ENCODE measurements at places on chromosomes 11 and 22.

DNA sequence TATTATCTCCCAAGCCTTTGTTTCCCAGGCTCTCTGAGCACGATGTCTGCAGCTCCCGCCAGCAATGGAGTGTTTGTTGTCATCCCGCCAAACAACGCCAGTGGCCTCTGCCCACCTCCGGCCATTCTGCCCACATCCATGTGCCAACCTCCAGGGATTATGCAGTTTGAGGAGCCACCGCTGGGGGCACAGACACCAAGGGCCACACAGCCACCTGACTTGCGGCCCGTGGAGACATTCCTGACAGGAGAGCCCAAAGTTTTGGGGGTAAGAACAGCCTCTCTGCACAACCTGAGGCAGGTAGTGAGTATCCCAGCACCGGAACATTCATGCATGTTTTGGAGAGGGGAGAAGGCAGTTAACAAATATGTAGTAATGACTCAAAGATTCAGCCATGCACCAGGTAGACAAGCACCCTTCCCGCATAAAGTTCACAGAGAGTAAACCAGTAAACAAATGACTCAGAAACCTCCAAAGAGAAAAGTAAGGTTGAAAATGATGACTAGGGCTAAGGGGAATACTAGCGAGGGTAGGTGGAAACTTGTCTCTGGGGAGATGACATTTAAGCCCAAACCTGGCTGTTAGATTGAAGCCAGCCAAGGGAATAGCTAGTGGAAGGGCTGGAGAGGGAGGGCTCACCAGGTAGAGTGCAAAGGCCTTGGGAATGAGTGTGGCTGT is 7.2 kb downstream of the MS4A15 start:
- DNase-seq, result no peak

DNA sequence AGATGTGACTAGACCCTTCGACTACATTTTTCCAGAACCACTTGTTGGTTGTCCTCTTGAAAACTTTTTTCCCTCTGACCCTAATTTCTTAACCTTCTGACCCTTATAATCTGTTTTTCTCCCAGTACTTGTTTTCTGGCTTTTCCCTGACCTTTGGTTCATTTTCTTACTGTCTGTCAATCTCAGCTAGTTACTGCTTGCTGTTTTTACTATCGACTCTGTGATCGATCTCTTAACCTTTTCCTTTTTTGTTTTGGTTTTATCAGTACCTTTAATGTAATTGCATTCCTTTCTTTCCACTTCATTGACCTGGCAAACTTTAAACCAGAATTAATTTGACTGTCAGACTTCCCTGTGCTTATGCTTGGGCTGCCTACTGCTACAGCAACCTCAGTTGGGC is 92.8 kb downstream of the DDX10 start:
- DNase-seq, result no peak

- no peak for DNase-seq
These were observed 1.9 kb upstream of the DEPDC7 start for GRCh38 chr11:33013755-33014154.

DNA sequence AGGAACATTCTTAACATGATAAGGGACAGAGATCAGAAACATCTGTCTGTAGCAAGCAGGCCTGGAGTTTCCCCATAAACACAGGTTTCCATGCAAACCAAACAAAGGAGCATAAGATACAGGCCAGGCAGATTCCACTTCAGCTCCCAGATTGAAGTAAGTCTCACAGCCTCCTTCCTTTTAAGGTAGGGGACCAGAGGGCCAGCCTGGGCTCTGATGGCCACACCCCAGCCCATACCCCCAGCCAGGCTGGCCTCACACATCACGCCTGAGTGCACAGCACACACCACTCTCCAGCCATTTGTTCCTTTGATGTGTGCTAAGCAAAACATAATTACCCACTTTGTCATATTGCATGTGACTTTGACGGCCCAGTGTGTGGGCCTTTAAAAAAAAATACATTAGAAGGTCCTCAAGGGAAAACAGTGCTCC is 518.7 kb downstream of the NTM start:
- DNase-seq, result no peak

DNA sequence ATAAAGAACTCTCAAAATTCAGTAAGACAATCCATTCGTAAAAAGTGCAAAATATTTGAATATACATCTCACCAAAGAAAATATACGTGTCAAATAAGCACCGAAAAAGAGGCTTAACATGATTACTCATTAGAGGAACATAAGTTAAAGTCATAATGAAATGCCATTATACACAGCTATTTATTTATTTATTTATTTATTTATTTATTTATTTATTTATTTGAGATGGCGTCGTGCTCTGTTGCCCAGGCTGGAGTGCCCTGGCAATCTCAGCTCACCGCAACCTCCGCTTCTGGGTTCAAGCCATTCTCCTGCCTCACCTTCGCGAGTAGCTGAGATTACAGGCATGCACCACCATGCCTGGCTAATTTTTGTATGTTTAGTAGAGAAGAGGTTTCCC is 203.6 kb upstream of the UBASH3B start:
- no peak for DNase-seq

GRCh38 chr22:17443405-17444203 is 74.3 kb downstream of the CECR2 start:
- no peak for DNase-seq

- DNase-seq, result no peak
These were observed 1.5 kb downstream of the MAPK8IP1 start for GRCh38 chr11:45886816-45887520.

DNA sequence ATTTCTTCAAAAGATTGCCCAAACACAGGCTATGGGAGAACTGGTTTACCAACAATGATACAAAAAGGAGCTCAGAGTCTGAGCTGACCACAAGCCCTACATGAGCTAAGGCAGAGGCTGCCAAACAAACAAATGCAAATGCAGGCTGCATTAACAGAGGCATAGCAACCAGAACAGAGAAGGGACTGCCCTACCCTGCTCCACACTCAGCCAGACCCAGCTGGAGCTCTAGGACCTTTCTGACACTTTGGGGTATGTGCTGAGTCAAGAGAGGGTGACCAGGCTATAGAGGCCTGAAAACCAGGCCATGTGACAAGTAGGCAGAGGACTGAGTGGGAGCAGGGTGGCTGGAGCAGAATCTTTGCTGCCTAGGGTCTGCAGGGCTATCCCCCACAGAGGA is 17.8 kb upstream of the P2RY2 start:
- DNase-seq, result no peak

DNA sequence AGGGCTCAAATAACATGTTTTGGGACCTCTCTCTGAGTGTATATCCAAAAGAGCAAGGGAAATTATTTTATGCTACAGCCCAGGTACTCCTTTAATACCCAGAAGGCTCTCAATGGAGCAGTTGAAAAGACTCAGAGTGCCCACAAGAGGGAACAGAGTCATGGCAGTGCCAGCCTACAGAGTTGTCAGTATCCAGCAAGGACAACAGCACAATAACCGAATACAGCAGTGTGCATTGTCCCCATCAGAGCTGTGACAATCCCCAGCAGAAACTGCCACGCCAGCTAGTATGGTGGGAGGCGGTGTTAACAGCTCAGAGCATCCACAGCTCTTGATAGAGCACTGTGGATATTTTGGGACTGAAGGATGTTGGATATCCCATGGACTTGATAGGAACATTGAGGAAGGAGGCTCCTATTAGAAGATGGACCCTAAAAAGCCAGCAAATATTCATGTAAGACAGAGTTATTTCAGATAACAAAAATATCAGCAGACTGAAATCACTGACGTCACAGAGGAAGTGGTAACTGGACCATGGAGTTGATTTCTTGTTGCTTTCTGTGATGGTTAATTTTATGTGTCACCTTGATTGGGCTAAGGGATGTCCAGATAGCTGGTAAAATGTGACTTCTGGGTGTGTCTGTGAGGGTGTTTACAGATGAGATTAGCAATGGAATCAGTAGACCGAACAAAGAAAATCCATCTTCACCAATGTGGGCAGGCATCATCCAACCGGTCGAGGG is 17.7 kb upstream of the PAFAH1B2 start:
- no peak for DNase-seq

GRCh38 chr22:44180706-44181032 is at the start of gene PARVG:
PARVG (plus strand) TSS chr22:44180925; CDS start chr22:44183330, 2,405 bp downstream.
- peak; percentile 61 for DNase-seq

GRCh38 chr22:25083807-25084200 is 115.9 kb upstream of the CRYBB3 start:
- no peak for DNase-seq

GRCh38 chr11:117806846-117807245 is 9.8 kb upstream of the DSCAML1 start:
- DNase-seq, result no peak

GRCh38 chr11:76276046-76276780 is 69.9 kb upstream of the WNT11 start:
- DNase-seq, result no peak

DNA sequence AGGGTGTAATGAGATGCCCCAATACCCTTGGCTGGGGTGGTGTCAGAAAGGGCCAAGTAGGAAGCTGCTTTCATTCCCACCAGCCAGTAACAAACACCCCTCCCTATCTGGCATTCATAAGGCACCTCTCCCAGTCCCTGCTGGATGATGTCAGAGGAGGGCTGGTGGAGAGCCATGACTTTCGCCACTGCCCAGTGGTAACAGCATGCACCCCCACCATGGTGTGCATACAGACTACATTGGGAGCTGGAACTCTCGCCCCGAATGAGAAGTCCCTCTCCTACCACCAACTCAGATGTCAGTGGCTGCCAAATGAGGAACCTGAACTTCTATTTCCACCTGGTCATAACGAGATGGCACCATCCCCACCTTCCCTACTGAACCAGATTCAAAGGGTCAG is 73.3 kb downstream of the SGSM3 start:
- no peak for DNase-seq

DNA sequence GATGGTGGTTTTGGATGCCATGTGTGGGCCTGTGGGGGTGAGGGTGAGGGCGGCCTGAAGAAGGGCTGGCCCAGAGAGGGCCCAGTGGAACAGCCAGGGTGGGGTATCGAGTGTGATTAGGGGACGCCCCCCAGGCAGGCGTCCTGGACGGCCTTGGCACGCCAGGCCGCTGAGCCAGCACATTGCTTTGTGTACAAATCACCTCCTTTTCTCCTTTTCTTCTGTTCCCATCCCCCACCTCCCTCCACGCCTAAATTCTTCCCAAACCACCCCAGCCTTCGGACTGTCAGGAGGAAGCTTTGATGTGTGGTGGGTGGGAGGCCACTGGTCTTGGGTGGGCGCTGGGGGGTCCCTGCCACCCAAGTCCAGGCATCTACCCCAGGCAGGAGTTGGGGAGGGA is 7.8 kb upstream of the CD248 start:
- DNase-seq, result no peak

GRCh38 chr11:99531468-99531867 is 510.7 kb downstream of the CNTN5 start:
- DNase-seq, result no peak

DNA sequence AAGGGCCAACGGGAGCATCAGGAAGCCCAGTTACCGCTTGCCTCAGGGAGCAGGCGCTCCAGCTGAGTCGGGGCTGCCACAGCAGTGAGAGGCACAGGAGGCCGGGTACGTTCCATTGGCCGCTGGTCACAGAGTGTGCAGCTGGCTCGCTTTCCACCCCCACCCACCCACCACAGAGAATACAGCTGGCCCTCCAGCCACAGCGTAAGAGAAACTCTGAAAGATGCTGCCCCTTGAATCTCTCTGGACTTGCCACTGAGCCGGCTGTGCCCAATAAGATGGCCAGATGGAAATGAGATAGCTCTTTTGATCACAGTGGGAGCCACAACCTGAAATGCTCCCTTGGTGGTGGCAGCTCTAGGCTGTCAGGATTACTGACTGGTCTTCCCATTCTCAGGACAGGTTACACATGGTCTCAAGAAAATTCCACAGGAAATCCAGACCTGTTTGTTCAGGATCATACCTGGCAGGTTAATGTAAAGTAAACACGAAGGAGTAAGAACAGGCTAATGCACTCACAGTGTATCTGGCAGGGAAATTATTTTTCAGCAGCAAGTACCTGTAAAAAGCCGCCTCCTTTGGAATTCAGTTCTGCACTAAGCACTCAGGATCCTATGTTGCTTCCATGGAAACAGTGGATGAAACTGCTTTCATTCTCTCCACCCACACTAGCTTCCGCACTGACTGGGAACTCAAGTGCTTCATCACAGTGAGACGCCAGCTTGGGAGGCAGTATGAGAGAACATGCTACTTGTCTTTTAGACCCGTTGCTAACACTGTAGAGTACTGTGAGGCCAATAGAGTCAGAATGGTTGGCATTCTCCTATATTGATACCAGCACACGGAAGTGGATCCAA is 16.5 kb downstream of the SIAE start:
- no peak for DNase-seq

DNA sequence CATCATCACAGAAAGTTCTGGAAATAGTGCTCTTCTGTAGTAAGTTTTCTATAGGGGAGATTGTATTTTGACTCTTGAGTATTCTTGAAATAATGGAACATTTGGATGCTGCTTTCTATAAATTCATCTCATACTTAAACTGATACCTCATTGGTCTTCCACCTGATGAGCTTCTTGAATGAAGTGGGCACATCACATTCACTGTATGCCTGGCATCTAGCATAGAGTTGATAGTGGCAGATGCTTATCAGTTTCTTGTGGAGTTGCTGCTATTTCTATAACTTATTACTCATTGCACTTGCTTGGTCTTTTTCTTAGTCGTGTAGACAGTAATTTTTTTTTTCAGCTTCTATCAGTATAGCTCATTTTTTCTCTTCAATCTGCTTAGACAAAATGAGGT is 5.4 kb downstream of the ATXN10 start:
- DNase-seq, result no peak

DNA sequence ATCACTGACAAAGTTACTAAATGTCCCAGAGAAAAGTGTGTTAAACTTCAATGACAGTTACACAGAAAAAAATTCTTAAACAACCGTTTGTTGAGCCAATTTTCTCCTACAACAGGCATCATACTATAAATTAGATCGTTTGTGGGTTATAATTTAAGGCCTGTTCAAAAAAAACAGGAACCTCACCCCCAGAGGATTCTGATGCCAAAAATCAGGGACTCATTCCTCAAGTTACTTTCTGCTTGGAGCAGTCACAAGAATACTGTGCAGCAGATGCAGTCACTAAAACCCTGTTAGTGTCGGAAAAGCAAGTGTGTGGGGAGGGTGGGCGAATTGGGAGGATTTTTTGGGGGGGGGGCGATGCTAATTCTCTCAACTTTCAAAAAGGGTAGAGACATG is 657 bp downstream of the CWC15 start:
- no peak for DNase-seq

GRCh38 chr11:6303661-6304060 is 16.6 kb downstream of the CAVIN3 start:
- DNase-seq, result no peak

- no peak for DNase-seq
These were observed 220.0 kb downstream of the C11orf91 start for GRCh38 chr11:33480626-33481025.

DNA sequence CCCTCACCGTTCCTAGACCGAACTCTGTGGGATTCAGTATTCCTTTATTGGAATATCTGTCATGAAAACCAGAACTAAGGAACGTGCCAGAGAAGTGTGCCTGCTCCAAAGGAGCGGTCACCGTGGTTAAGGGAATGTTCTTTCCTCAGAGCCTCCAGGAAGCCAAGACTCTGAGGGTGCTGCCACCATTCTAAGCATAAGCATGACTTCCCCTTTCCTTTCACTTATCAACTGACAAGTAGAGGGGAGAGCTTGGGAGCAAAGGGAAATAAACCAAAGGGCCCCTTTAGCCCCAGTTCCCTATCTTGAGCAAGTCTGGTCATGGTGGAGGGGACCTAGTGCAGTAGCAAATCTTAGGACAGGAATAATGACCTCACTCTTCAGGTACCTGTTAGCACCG is 26.8 kb downstream of the CTR9 start:
- no peak for DNase-seq

GRCh38 chr22:50274311-50274710 is 4.1 kb upstream of the MAPK11 start:
- peak; percentile 24 for DNase-seq
